ENCODE measurements at places on chromosomes 16 and 17. TPM values are rescaled to one million over a fixed set of nuclear protein-coding genes. Genes with fewer than 3 reads are reported as not detected.

RPA1 gene
- total RNA-seq = 55.3 TPM

KRTAP3-2 gene
- not detected for total RNA-seq

KRT33B gene
- not detected for total RNA-seq

YPEL3 gene
- total RNA-seq = 11.5 TPM

ALOX15B gene
- total RNA-seq = 0.12 TPM

PRSS27 gene
- total RNA-seq = 0.23 TPM

STAT5B gene
- total RNA-seq = 21.1 TPM

SLC38A10 gene
- total RNA-seq = 62.0 TPM

RPRML gene
- total RNA-seq = not detected

CACNG1 gene
- not detected for total RNA-seq
